CD8-positive, alpha-beta memory T cell (primary cell): ENCODE measurements at places on chromosomes 6 and 20.

DNA sequence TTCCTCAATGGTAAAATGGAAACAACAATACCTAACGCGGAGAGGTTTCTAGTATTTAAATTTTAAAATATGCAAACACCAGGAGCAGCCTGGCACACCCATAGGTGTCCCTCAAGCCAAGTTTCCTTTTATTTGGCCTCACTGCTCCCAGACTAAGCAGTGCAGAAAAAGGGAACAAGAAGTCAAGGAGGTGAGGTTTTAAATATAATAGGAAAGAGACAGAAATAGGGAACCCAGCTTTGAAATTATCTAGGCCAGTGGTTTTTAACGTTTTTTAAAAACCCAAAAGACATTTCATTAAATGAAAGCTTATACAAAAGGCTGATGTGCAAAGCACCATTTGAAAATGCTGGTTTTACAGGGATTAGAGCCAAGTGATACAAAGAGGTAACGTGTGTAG, 109.6 kb downstream of the SLC22A3 start:
- DNase-seq = no peak

DNA sequence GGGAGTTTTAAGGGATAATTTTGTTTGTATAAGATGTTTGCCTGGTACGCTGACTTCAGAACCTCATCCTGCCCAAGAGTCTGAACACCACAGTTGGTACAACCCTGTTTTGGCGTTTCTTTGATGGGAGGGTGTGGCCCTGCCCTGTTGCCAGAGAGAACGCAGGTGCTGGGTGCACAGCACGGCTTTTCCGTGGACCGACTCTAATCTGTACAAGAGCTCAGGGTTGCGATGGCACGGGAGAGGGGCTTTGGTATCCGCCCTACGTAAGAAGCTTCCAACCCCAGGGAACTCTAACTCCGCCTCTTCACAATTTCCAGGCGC, 1.3 kb downstream of the CYP24A1 start:
- DNase-seq = no peak

DNA sequence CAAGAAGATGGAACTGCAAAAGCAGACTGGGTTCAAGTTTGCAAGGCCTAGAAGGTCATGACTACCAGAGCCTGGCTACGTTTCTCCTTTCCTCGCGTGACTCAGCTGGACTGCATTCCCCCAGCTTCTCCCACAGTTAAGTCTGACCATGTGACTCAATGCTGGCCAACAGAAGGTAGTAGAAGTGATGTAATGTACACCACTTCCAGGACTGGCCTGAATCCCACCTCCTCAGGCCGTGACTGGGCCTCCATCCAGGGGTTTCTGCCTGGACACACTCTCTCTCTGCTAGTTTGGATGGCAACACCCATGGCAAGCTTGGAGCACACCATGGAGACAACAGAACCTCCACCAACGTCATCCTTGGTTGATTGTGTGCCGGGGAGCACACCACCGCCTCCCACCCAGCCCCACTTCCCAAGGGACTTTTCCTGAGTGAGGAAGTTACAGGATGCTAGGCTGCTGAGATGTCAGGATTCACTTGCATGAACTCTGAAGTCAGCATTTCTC, 112.0 kb upstream of the CDYL start:
- DNase-seq = no peak

DNA sequence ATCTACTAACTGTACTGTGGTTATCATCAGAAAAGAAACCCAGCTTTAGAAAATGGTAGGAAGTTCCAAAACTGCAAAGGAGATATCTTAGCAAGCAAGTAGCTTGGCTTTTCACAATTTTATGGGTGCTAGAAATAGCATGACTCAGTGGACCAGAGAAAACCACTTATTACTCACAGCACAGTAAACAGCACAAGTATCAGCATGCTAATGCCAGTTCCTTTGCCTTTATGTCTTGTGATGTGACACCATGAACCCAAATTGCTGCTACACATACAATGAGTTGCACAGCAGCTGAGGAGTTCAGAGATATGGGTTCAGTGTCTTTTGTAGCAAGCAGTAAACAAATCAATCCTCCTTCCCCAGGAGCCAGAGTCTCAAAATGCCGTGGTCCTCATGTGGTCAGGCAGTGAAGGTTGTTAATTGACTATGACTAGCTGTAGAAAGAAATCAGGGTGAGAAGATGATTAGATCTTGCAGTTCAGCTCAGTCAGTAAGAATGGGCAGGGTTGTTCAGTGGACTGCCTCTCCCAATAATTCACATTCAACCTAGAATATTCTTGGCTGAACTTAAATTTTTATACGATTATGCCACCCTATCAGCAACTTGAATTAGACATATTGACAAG, 73.3 kb downstream of the OPRM1 start:
- no peak for DNase-seq

GRCh38 chr6:118080547-118080946, 173.5 kb downstream of the SLC35F1 start:
- DNase-seq = no peak

DNA sequence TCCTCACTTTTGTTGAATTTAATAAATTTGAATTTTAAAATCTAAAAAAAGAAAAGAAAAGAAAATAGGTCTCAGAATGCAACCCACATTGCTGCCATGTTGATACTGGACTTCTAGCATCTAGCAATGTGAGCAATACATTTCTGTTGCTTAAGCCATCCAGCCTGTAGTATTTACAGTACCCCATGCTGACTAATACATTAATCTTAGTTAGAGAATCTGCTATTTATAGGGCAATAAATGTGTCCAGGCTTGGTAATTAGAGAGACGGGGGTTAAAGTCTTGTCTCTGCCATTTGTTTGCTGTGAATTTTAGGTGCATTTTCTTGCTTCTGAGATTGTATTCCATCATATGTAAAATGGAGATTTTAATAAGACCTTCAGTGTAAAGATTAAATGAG, 471.3 kb downstream of the DHX35 start:
- no peak for DNase-seq

DNA sequence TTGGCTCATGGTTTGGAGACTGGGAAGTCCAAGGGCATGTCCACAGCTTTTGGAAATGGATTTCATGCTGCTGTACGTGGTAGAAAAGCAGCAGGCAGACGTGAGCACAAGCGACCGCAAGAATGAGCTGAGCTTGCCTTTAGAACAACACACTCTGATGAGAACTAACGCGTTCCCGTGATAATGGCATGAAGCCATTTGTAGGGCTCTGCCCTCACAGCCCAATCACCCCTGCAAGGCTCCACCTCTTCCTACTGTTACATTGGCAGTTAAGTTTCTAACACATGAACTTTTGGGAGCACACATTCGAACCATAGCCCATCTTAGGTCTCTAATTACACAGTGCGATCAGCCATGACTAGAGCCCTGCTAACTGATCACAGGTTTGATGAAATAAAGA, 107.5 kb upstream of the TMEM170B start:
- no peak for DNase-seq

- no peak for DNase-seq
Measured at GRCh38 chr6:139642346-139642745, 267.9 kb upstream of the CITED2 start.

GRCh38 chr20:48375804-48376203, 452.0 kb downstream of the PREX1 start:
- DNase-seq = no peak

DNA sequence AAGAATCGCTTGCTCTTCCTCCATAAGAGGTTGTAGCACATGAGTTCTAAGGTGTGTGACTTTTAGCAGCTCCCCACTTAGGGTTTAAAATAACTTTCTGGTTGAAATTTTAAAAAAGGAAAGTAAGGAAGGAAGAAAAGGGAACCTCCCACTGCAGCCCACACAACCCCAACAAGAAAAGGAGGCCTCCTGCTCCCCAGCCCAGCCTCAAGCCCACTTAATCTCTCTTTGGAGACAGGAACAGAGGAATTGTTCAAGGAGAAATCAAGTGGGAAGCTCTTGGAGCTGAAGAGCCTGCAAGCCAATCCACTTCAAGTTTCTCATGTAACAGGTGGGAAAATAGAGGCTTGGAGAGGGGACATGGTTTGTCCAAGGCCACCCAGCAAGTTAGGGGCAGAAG, 39.1 kb upstream of the PREX1 start:
- no peak for DNase-seq

GRCh38 chr6:144673807-144674206, 388.7 kb downstream of the UTRN start:
- no peak for DNase-seq

DNA sequence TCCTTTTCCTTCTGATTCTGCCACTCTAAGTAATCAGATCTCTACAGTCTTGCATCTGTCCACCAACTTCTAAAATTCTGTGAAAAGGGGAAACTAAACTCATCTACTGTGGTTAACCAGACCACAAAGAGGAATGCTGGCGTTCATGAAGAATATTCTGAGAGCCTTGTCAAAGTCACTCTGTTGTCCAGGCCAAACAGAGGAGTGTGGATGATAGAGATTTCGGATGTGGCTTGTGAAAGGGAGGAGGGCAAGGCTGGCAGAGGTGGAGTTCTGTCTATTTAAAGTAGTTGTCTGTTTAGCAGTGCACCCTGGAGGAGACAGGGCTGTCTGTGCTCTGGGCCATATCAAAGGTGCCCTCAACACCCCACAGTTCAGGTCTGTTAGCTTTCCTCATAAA, 33.9 kb downstream of the CCN2 start:
- no peak for DNase-seq

- no peak for DNase-seq
Measured at GRCh38 chr6:150018846-150019580, 6.3 kb downstream of the RAET1L start.

- DNase-seq = no peak
Measured at GRCh38 chr20:16861708-16862107, 113.5 kb downstream of the OTOR start.

GRCh38 chr6:100614933-100615332, 150.2 kb upstream of the SIM1 start:
- DNase-seq = no peak

- no peak for DNase-seq
Measured at GRCh38 chr6:94227741-94228140, 808.4 kb upstream of the EPHA7 start.

DNA sequence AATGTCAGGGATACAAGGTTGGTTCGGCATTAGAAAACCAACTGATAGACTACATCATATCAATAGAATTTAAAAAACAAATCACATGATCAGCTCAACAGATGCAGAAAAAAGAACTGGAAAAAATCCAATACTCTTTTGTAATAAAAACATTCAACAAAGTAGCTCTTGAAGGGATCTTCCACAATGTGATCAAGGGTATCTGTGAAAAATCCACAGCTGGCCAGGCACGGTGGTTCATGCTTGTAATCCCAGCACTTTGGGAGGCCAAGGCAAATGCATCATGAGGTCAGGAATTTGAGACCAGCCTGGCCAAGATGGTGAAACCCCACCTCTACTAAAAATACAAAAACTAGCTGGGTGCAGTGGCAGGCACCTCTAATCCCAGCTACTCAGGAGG, 63.1 kb downstream of the ASCC3 start:
- DNase-seq = no peak

GRCh38 chr20:53788253-53789022, 194.8 kb upstream of the ZNF217 start:
- DNase-seq = no peak
